ENCODE measurements at places on chromosomes 1 and 21. TPM values are rescaled to one million over a fixed set of nuclear protein-coding genes. Genes with fewer than 3 reads are reported as not detected.

S100A7 gene
- not detected for total RNA-seq

FAAH gene
- total RNA-seq: 32.4 TPM

HPCAL4 gene
- 0.41 TPM for total RNA-seq

ARHGEF10L gene
- total RNA-seq: 57.9 TPM

All from lower lobe of right lung (tissue), 2 donors.